ENCODE measurements at places on chromosomes 16 and 17.

DNA sequence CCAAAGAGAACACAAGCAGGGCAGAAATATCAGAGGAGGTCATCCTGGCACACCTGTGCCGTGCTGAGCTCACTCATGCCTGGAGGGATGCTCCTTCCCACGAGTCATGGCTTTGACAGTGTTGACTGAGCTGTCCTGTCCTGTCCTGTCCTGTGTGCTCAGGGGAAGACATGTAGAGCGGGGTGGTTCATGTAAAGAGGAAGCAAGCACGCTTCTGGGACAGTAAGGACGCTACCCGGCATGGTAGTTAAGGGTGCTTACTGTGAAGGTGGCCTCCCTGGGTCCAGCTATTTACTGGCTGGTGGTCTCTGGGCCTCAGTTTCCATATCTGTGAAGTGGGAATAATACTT lies 398 bp downstream of the LGALS9 start:
- no peak for DNase-seq

DNA sequence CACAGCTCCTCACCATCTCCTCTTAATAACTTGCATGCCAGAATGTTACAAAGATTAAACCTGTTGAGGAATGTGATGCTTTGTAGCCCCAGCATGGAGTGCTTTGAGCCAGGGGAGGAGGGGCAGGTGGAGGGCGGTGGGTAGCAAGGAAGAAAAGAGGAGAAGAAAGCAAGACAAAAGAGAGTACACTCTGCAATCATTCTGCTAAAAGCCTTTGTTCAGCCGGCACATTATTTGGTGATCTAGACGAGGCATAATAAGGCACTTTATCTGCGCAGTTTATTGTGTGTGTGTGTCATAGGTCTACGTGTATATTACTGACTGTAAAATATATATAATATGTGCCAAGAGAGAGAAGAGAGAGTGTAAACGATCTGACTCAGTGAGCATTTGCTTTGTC lies 139.1 kb downstream of the SOX9 start:
- no peak for DNase-seq

- no peak for DNase-seq
These were observed 55.3 kb downstream of the PIGL start for GRCh38 chr17:16272111-16272840.

- DNase-seq, result peak; percentile 31
These were observed 16.9 kb downstream of the SRCAP start for GRCh38 chr16:30715750-30716445.

- DNase-seq, result no peak
These were observed 32.8 kb upstream of the ABCC12 start for GRCh38 chr16:48188449-48189102.

DNA sequence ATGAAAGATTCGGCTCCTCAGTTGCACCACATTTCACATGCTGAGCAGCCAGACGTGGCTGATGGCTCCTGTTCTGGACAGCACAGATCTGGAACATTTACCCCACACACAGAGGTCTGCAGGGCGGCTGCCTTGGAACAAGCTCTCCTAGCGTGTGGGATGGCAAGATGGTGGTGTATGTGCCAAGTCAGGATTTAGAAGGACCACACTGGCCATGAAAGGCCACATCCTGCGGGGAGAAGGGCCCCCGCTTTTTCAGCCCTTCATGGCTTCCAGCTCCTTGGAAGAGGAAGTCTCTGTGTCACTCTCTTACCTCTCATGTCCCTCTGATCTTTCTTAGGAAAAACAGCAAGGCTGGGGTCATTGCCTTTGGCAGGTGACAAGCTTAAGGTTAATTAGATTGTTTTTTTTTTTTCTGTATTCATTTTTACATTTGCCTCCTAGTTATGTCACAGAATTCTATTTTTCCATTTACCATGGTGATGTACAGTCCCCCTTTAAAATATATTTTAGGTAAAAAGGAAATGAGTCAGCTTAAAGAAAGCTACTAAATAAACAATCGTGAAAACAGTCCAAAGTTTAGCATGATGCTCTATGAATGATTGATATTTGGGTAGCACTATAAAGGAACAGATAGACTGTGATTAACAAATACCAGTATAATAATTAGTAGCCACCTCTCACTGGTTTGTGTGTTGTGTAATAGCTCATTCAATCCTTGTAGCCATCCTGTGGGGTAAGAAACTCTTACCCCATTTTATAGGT lies 396.6 kb downstream of the CPPED1 start:
- DNase-seq, result no peak

GRCh38 chr17:36705874-36706731 lies 104.7 kb downstream of the MRM1 start:
- peak; percentile 17 for DNase-seq

GRCh38 chr17:41547921-41548843 lies 20.1 kb upstream of the KRT19 start:
- DNase-seq, result peak; percentile 98

DNA sequence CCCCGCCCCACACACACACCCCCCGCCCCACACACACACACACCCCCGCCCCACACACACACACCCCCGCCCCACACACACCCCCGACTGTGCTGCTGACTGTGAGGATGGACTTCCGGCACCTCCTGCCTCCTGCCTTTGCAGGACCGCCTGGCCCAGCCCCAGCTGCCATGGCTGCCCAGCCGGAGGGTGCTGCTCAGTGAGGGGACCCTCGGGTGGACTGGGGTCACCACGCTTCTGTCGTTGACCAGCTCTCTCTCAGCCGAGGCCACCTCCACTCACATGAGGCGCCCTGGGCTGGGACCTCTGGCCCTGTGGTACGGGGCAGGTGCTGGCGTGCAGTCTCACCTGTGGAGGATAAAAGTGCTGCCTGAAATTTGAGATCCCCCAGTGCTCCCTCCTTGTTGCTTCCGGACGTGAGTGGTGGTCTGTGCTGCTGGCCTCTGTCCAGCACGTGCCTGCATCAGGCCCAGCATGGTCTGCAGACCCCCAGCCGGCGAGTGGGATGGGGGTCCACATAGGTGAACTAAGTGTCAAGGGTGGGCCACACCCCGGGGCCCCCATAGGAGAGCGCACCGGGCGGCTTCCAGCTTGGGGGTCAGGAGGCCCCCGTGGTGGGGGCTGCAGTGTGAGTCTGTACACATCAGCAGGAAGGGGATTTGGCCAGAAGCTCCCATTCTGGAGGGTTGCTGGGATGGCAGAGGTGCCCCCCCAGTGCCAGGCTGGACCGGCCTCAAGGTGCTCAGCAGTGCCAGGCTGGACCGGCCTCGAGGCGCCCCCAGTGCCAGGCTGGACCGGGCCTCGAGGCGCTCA lies 11.2 kb downstream of the METRNL start:
- DNase-seq, result no peak

GRCh38 chr17:74798239-74798707 lies 22.1 kb upstream of the NAT9 start:
- peak; percentile 56 for DNase-seq

GRCh38 chr16:72013389-72013788 lies 4.8 kb downstream of the DHODH start:
- no peak for DNase-seq

DNA sequence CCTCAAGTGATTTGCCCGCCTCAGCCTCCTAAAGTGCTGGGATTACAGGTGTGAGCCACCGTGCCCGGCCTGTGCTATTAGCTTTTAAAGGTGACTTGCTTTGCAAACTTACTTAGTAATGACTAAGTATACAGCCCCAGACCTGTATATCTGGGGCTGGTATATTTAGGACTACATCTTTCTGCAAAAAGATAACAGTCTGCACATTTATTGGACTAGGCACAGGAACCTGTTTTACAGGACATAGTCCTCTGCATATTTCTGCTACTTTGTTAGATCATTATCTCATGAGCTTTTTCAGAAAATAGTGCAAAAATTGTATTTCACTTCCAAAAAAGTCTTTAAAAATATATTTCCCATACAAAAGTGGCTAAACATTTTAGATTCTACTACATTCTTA lies 1.3 kb downstream of the KRT24 start:
- DNase-seq, result no peak

DNA sequence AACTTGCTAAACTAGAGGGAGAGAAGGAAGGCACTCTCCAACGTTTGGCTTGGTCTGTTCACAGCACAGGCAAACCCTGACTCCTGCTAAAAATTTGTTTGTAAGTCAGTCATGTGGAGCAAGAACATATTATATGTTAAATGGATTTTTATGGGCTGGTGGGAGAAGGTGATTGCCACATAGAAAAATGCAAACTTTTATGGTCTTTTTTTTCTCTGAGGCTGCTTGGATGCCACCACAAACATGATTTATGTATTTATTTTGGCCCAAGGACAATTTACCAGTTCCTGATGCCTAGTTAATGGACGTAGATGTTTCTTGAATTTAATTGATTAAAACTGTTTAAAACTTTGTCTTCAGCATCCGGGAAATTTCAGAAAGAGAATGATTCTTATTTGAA lies 274.2 kb upstream of the MYOCD start:
- peak; percentile 57 for DNase-seq

GRCh38 chr16:77785373-77785764 lies 3.0 kb upstream of the VAT1L start:
- DNase-seq, result no peak

DNA sequence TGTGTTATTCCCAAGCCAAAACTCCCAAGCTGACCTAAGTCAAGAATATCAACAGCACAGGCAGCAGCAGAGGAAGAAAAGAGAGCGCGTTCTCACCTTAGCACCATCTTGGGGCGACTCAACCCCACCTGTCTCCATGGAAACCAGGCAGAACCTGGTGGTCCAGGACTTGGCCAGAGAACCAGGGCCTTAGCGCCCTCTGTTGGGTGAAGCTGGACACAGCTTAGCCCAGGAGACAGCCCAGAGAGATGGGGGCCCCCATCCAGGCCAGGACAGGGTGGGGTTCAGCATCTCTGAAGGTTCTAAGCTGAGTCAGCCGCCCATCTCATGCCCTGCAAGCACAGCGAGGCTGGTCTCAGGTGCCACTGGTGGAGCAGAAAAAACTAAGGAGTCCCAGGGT lies 60.1 kb upstream of the TMEM132E start:
- DNase-seq, result peak; percentile 3

DNA sequence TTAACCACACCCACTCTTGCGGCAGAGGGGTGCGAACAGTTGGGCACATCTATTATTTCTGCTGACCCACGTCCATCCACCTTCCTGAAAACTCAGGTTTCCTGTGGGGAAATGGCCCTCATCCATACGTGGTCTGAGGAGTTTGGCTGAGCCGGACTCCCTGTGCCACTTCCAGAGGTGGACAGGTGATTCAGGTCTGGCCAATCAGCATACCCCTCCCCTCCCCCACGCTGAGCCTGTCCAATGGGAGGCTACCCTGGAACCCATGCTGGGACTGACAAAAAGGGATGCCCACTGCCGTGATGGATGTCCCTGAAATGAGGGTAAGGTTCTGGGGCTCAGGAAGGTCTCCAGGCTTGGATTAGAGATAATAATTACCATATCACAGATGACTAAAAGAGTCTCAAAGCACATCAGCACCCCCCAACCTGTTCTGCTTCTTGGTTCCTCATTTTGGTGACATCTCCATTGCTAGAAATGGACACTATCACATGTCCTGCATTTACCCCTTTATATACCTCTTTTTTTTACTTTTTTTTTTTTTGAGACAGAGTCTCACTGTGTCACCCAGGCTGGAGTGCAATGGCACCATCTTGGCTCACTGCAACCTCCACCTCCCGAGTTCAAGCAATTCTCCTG lies 5.3 kb upstream of the MAPK7 start:
- DNase-seq, result no peak

DNA sequence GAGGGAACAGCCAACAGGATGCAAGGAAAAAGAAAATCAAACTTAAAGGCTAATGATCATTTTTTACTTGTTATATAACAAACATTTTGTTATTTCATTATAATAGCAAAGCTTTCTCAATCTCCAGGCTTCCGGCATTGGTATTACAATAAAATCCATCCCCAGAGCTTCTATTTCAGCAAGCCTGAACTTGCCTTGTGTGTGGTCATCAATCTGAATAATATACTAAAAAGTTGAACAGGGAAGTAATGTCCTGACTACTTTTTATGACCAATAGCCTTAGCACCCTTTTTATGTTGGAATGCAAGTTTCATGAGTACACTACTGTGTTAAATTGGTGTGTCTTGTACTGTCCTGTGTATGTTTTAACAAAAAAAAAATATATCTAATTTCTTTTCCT lies 27.1 kb upstream of the VWA3A start:
- DNase-seq, result no peak

GRCh38 chr16:12659871-12660270 lies 143.8 kb downstream of the CPPED1 start:
- DNase-seq, result no peak

DNA sequence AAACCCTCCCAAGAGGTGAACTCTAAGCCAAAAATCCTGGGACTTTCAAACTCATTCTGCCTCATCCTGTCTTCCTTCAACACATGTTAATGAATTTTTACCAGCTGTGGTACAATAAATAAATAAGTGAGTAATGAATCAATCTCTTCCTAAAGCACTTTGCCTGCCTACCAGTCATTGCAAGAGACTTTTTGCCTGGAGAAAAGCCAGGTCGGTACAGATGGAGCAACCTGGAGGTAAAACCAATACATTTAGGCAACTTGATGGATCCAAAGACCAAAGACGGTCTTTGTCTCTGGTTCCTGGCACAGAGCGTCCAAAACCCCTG lies 324.2 kb downstream of the PMP22 start:
- peak; percentile 40 for DNase-seq

DNA sequence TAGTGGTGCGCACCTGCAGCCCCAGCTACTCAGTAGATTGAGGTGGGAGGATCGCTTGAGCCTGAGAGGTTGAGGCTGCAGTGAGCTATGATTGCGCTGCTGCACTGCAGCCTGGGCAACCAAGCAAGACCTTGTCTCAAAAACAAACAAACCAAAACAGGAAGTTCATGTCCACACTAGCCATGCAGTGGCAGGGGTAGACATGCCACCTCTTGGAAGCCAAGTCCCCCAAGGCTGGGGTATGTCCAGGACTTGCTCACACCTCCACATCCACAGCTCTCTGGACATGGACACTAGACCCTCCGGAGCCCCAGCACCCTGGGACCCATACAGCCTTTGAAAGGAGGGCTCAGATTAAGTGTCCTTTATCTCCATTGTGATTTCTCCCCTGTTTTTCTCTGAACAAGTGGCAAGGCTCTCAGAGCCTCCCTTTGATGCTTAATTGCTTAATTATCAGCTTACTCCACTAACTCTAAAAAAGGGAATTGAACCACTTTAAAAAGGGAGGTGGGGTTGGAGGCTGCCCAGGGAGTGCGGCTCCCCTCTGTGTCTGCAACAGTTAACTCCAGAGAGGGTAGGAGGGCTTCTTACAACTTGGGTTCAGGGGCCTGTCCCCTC lies 424.6 kb upstream of the C16orf82 start:
- no peak for DNase-seq

- DNase-seq, result no peak
These were observed 59.3 kb downstream of the TMEM100 start for GRCh38 chr17:55663400-55663799.

- no peak for DNase-seq
These were observed 23.9 kb downstream of the SRCAP start for GRCh38 chr16:30722916-30723315.
